SW480 (cell line): ENCODE measurements at places on chromosomes 1 and 21.
A peak's percentile ranks its signal among the peaks of the same experiment; 100 is the strongest.

DNA sequence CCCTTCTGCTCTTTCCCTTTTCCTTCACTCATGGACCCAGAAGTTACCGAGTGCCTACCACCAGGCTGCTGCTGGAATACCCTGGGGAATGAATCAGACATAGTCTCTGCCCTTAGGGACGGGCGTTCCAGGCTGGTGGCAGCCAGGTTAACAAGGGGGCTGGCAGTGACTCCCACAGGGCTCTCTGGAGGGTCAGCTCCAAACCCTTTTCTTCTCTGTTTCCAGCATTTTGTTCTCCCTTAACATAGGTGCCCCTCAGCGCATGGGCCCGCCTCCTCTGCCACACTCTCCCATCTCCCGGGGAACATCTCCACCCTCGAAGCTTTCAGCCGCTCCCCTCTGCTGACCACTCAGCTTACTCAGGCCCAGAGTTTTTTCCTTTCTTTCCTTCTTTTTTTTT lies 62.9 kb upstream of the LRP8 start:
- DNase-seq, result no peak

DNA sequence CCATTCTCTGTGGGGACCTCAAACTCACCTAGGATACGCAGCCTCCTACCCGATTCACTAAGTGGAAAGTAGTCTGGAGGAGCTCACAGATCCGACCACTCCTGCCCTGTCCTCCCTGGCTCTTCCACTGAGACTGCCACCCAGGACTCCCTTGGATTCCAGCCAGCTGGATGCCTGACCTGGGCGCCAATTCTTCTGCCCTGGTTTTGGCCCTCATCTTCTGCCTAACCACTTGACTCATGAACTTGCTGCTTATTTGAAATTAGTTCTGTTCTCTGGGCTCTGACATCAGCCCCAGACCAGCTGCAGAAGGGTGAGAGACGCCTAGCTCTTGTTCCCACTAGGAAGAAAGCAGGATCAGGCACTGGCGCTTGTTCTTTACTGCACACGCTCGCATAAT lies 48.9 kb downstream of the SLC35D1 start:
- DNase-seq, result no peak

GRCh38 chr1:207711285-207711684 lies 40.6 kb upstream of the CD46 start:
- peak; percentile 44 for DNase-seq

GRCh38 chr1:220239966-220240365 lies 32.3 kb downstream of the RAB3GAP2 start:
- no peak for DNase-seq

- no peak for DNase-seq
Measured at GRCh38 chr1:13956393-13956792, 256.4 kb downstream of the PRDM2 start.

- DNase-seq, result no peak
Measured at GRCh38 chr1:232385221-232385620, 244.7 kb downstream of the SIPA1L2 start.

- no peak for DNase-seq
Measured at GRCh38 chr1:177566495-177566894, 395.7 kb downstream of the BRINP2 start.

DNA sequence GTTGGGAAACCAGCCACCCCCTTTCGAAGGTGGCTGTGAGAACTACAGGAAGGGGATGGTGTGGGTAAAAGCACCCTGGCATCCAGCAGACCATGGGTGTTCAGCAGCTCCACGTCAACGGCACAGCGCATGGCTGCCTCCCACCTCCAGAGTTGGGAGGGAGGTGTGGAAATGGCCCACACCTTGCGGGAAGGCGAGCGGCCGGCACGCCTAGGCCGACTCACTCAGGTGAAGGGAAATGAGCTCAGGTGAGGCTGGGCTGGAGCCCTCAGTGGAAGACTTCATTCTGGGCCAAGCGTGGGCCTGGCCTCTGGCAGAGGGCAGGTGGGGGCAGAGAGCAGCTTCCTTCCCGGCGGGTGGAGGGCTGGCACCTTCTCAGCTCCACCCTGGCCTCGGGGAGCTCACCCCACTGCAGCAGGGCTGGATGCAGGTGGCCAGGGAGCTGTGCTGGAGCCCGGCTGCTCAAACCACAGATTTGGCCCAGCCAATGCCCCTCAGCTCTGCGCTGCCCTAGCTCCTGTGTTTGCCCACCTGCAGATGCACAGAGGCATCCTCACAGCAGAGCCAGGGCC lies 24.8 kb upstream of the ALDH4A1 start:
- DNase-seq, result no peak

- DNase-seq, result no peak
Measured at GRCh38 chr1:59641836-59642235, 172.9 kb upstream of the HOOK1 start.

DNA sequence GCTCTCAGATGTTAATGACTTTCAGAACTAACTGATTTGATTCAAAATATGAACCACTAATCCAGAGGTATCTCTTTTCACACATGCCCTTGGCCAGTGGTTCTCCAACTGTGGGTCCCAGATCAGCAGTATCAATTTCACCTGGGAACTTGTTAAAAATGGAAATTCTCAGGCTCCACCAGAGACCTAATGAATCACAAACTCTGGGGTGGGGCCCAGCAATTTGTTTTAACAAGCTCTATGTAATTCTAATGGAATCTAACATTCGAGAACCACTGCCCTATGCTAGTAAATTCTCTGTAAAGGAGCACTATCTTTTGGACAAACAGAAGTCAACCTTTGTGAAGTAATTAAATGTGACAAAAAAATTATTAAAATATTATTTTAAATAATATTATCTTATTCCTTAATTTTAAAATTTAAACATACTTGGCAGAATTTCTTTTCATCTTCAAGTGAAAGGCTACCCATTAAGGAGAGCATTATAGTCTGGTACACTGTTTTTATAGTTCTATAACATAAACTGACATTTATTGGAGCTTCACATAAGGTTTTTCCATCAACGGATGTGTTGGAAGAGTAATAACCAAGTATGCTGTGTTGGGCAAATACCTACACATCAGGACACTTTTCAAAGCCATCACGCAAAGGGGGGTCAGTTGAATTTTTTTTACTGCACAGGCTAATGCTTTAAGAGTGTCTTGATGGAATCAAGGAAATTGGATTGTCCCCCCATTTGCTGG lies 130.4 kb downstream of the LHX4 start:
- no peak for DNase-seq

- no peak for DNase-seq
Measured at GRCh38 chr1:216804111-216804510, 80.9 kb upstream of the ESRRG start.

- peak; percentile 55 for DNase-seq
Measured at GRCh38 chr1:211632117-211632807, 43.2 kb downstream of the NEK2 start.

GRCh38 chr1:43123031-43123430 lies 49.1 kb downstream of the EBNA1BP2 start:
- DNase-seq, result no peak

- DNase-seq, result no peak
Measured at GRCh38 chr1:231750818-231751362, 124.3 kb downstream of the DISC1 start.

GRCh38 chr1:68459091-68459490 lies 9.3 kb upstream of the RPE65 start:
- DNase-seq, result no peak
